SHP77 (cell line): ENCODE measurements at places on chromosomes 7 and 10.

DNA sequence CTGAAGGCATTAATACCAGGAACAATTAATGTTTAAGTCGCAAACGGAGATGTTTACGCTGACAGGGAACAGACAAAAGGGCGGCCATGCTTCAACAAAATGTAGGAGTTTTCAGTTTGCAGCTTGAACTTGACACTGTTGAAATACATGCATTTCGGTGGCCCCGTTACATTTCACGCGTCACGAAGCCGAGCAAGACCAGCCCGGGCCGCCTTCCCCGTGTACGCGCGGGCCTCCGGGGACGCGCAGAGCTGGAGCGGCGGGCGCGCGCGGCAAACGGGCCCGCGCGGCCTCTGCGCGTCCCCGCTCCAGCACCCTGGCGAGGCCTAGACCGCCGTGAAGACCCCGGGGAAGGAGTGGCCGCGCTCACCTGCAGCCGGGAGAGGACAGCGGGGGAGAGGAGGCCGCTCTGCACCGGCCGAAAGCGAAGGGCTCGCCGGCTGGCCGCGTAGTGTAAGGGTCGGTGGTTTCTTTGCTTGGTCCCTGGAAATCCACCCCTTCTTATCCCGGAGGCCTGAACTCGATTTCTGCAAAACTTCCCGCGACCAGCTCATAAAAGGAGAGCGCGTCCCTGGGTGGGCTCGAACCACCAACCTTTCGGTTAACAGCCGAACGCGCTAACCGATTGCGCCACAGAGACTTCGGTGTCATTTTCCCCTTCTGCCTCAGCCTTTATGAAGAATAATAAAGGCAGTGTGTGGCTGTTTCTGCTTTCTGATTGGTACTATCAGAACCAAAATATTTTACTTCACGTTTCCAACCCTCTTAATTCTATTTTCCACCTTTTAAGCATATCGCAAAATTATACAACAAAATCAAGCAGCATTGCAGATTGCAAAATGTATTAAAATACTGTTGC lies 11.4 kb upstream of the EBLN1 start:
- peak; percentile 92 for DNase-seq

DNA sequence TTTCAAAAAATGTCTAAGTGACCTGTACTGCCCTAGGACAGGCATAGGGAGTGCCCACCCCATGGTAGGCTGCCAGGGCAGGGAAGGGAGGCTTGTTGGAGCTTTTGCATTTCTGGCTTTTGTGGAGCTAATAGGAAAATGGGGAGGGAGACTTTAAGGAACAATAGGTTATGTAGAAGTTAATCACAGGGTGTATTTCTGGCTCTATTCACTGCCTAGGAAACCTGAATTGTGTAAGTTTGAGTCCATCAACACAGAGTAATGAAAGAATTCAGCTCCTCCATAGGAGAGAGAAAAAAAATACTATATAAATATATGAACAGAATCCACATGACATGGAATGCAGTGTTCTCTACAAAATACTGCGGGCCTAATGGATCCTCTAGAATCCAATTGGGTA lies 661.5 kb downstream of the KCNMA1 start:
- DNase-seq = no peak

GRCh38 chr10:70162151-70162891 lies 8.0 kb downstream of the SAR1A start:
- no peak for DNase-seq

GRCh38 chr7:130154131-130154500 lies 51.1 kb downstream of the TMEM209 start:
- DNase-seq = peak; percentile 57

GRCh38 chr7:155405399-155406318 lies 52.3 kb upstream of the EN2 start:
- no peak for DNase-seq

DNA sequence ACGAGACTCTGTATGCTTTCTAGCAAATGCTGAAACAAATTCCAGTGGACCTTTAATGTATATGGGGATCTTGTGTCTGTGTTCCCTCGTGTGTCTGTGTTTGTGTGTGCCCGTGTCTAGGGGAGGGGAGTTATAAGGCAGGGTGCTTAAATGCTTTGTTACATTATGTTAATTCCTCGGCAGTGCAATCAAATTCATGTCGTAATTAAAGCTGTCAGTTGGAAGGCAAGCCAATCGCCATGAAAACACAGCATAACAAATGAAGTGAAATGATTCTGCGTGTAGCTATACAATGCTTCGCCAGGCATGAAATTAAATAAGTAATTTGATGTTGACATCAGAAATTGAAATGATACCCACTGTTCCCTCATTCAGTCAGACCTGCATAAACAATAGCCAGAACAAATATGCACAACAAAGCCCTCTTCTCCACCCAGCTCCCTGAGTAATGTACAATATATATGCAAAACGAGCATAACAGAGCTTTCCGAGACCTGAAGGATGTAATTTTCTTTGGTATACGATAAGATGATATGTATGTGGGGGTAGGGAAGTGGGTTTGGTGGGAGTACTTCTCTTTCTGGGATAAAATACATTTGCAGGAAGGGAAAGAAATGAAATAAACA lies 534.1 kb downstream of the AUTS2 start:
- no peak for DNase-seq

- DNase-seq = no peak
Observed at GRCh38 chr7:119748251-119748860, 524.6 kb upstream of the KCND2 start.

DNA sequence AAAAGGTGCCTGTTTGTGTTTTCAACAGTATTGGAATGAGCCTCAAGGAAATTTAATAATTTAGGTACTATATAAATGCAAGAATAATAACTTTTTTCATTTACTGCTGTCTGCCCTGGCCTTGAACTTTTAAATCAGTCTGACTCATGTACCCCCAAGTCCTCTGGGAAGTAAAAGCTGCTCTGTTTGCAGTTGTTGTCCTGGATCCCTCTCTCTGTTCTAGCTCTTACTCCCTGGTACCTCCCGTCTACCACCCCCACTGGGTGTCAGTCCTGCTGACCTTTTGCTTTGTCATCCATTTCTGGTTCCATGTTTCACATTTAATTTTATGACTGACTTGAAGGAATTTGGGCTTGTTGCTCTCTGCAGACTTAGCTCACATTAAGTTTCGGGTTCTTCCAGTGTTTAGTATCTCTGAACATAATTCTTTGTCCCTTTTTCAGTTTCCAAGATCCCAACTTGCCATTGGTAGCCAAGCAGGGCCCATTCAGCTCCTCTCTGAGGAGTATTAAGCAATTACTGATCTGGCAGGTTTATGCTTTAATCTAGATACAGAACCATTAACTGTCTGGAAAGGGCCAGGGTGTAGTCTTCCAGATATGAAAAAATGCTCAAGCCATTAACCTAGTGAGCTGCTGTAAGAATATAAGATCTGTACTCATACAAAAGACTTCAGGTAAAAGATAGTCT lies 208.7 kb upstream of the FAM3C start:
- no peak for DNase-seq

GRCh38 chr10:3425261-3425660 lies 252.7 kb upstream of the PITRM1 start:
- no peak for DNase-seq

DNA sequence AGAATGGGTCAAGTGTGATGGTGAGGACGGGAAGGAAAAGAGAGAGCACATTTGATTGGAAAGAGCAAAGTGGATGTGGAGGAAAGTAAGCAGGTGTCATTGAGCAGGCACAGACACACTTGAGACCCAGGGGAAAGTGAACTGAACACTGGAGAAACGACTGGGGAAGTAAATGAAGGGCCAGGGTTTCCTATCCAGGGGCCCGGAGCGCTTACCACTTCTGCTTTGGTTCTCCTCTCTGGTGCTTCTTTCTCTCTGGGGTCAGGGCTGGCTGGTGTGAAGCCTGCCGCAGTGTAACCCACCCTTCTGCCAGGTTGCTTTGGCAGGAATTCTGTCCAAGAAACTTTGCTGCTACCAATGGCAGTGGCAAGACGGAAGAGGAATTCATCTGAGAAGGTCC lies 219.3 kb downstream of the SKAP2 start:
- no peak for DNase-seq

DNA sequence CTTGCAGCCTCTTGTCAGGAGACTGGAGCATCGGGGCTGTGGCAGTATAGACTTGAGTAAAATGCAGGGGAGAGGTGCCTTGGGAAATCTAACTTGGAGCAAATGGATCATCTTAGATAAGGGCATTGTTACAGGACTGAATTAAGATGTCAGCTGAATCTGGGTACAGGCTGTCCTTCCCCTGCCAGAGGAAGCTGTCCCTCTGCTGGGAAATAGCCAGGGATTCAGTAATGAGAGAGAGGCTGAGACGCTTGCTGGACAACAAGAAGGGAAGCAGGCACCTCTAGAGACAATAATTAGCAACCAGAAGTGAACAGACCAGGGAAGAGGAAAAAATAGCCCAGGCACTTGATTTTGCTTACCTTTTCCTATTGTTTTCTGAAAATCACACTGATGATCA lies 20.7 kb upstream of the RAPGEF5 start:
- no peak for DNase-seq

GRCh38 chr10:117004227-117005025 lies 561 bp downstream of the SHTN1 start:
- peak; percentile 41 for DNase-seq

GRCh38 chr10:74058071-74058470 lies 60.2 kb downstream of the VCL start:
- no peak for DNase-seq
